ENCODE measurements at places on chromosomes 7 and 10.

DNA sequence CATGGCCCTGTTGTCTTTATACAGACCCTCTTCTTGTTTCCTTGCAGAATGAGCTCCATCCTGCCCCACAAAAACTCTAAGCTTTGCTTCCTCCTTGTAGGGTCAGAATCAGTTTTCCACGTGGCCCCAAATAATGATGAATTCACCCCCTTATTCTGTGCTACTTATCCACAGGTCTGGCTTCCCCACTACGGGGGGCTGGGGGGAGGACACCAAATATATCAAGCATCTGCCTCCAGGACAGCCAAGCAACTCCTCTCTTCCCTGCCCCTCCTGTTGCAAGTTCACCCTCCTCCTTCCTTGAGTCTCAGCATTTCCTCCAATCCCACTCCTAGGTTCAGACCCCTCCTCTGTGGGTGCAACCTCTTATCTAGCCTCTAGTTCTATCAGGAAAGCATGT lies 743.3 kb downstream of the GRID1 start:
- no peak for DNase-seq

- no peak for DNase-seq
These were observed 2.8 kb downstream of the FAM20C start for GRCh38 chr7:195010-195829.

GRCh38 chr7:30028749-30029635 lies 780 bp downstream of the PLEKHA8 start:
- no peak for DNase-seq

DNA sequence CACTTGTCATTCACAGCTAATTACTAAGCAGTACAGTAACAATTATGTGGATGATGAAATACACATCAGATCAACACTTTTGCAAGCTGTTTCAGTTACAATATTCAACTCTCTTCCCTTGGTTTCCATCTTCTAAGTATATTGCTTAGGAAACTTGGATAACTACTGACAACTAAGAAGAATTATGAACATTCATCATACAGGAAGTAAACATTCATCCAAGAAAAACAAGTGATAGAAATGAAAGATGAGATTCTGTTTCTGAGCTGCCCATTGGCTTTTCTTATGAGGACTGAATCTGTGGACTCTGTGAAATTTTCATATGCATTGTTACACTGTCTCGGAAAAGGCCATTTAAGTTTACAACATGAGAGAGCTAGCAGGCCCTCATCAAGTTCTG lies 240.2 kb downstream of the PRKG1 start:
- no peak for DNase-seq

DNA sequence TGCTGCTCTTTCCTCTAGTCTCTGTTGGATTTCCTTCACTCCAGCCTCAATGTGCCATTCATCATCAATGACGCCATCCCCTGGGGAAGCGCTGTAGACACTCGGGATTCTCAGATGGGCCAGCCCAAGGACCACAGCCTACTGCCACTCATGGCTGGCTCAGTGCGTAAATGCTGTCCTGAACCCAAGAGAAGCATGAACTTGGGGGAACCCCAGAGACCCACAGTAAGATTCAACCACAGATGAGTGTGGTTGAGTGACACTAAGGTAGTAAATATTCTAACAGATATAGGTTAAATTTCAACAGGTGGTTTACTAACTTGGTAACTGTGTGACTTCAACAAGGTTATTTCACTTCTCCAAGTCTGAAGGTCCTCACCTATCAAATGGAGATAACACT lies 304.1 kb downstream of the GRM8 start:
- DNase-seq: no peak

DNA sequence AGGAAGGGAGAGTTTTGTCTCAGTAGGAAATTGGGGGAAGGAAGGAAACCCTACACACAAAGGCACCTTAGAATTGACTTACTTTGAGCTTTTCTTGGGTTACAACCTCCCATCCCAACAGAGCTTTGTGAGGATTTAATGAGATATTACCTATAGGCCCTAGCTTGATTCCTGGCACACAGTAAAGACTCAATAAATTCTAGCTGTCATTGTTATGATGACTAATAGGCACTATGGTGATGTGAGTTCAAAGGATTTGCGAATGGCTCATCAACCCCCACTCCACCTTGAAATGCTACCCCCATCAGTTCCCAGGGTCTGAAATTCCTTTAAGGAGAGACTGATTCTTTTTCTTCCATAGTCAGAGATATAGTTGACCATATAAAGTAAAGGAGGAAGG lies 67.9 kb upstream of the SMNDC1 start:
- no peak for DNase-seq

- DNase-seq: no peak
These were observed 112.4 kb downstream of the TBXAS1 start for GRCh38 chr7:139941421-139941820.

GRCh38 chr10:117621795-117622420 lies 79.4 kb downstream of the EMX2 start:
- no peak for DNase-seq

DNA sequence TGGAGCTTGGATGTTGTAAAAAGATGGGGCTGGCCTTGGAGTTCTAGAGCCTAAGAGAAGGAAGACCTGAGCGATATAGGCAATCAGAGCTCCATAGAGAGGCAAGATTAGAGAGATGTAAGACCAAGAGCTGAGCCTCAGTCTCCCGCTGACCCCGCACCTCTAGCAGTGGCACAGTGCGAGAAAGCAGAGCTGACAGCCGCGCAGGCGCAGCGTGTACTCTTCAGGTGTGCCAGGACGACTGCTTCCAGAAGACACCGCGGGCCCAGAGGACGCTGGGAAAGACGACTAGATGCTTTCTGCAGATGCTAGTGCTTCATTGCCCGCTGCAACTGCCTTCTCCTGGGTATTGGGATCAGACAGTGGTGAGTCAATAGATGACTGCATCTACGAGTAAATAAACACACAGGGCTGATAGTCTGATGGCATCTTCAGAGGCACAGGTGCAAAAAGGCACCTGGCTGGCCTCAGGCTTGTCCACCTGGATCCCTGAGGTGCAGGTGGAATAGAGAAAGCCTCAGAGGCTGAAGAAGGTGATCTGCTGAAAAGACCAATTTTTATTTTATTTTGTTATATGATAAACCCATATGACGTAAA lies 38.1 kb upstream of the CCDC6 start:
- DNase-seq: no peak
